ENCODE measurements at places on chromosomes 13 and 19. TPM values are rescaled to one million over a fixed set of nuclear protein-coding genes. Genes with fewer than 3 reads are reported as not detected.

GRCh38 chr13:83498045-83498444 is 384.2 kb downstream of the SLITRK1 start:
- no peak for DNase-seq

DNA sequence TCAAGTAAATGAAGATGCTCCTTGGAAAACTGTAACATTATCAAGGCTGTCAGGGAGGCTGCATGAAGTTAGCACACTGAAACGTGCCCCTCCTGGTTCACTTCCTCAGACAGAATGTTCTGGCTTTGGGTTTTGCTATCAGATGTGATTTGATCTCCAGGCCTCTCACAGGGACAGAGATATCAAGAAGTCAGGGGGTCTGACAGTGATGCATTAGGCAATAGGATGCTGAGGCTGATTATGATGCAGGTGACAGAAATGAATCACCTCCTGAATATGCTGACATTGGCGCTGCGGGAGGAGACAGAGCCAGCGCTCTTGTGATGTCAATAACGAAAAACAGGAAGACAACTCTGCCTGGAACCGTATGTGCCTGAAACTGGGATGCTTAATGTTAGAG is 278.5 kb downstream of the DCT start:
- no peak for DNase-seq

DNA sequence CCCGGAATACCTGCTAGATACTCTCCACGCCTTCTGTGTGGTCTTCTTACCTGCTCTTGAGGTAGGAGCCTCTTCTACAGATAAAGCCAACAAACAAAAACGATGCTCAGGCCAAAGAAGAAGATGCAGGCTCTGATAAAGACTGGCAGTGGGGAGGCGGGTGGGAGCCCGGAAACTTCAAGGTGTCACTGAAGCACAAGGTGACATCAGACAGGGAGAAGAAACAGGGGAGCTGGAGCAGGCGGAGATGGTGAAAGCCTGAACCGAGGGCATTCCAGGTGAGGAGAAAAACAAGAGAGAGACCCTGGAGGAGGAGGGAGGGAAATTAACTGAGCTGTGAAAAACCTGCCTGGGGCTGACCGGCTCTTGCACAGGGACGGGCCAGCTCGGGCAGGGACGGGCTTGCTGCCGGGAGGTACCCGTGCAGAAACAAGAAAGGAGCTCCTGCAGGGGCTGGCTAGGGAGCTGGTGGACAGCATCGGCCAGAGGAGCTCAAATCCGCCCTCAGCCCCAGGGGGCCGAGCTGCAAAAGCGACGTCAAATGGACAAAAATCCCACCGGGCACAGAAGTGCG is 19.0 kb downstream of the GNG7 start:
- DNase-seq, result no peak

DNA sequence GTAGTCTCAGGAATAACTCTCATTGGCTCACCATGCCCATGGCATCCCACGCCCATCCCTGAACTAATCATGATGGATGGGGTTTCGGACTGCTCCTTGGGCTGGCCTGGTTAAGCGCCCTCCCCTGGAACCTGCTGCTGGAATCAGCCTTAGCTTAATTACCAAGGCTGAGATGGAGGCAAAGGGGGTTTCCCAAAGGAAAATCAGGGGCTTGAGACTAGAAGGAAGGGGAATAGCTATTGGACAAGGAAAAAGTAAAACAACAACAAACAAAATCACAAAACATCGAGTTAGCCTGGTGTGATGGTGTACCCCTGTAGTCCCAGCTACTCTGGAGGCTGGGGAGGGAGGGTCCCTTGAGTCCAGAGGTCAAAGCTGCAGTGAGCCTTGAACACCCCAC is 25.7 kb upstream of the SHKBP1 start:
- DNase-seq, result no peak

GRCh38 chr19:15671237-15671821 is 1.6 kb upstream of the CYP4F12 start:
- DNase-seq, result no peak

The KPNA3 gene
- total RNA-seq, result 49.2 TPM

The ZNF66 gene
- total RNA-seq, result 6.2 TPM

The MUC16 gene
- total RNA-seq, result 1.4 TPM
